ENCODE measurements at places on chromosomes 2 and 18. TPM values are rescaled to one million over a fixed set of nuclear protein-coding genes. Genes with fewer than 3 reads are reported as not detected.

CFC1 gene
- total RNA-seq: not detected

CNDP1 gene
- not detected for total RNA-seq

DCC gene
- not detected for total RNA-seq

PDE1A gene
- total RNA-seq: 14.6 TPM

GPN1 gene
- 18.9 TPM for total RNA-seq

ERFE gene
- 0.51 TPM for total RNA-seq

KANSL3 gene
- total RNA-seq: 31.9 TPM

NYAP2 gene
- total RNA-seq: not detected

SNTG2 gene
- 2.4 TPM for total RNA-seq

TOGARAM2 gene
- total RNA-seq: 38.0 TPM

SCYGR4 gene
- not detected for total RNA-seq

POTEF gene
- not detected for total RNA-seq

HES6 gene
- total RNA-seq: 4.3 TPM

AKAIN1 gene
- total RNA-seq: not detected

CDKL4 gene
- 0.22 TPM for total RNA-seq

MALL gene
- total RNA-seq: 14.0 TPM

RAB11FIP5 gene
- 19.0 TPM for total RNA-seq

LCT gene
- total RNA-seq: not detected

TNFRSF11A gene
- 1.1 TPM for total RNA-seq

PAX3 gene
- not detected for total RNA-seq

VWA3B gene
- 0.38 TPM for total RNA-seq

DYSF gene
- 57.8 TPM for total RNA-seq

LIMS1 gene
- 84.3 TPM for total RNA-seq

DLX1 gene
- not detected for total RNA-seq

NT5C1B gene
- not detected for total RNA-seq

MDH1B gene
- 0.68 TPM for total RNA-seq

AFTPH gene
- total RNA-seq: 14.0 TPM

LTBP1 gene
- total RNA-seq: 90.4 TPM

TTN gene
- 3,032 TPM for total RNA-seq

CHN1 gene
- 11.7 TPM for total RNA-seq

FIGN gene
- 16.7 TPM for total RNA-seq

WNT10A gene
- total RNA-seq: not detected

BMPR2 gene
- total RNA-seq: 45.3 TPM

ZNF804A gene
- 0.05 TPM for total RNA-seq

NR4A2 gene
- total RNA-seq: 1.6 TPM

DOK6 gene
- 6.3 TPM for total RNA-seq

POLR1A gene
- total RNA-seq: 12.8 TPM

FBXO41 gene
- total RNA-seq: 0.87 TPM

ZC3H6 gene
- 16.1 TPM for total RNA-seq
